ENCODE measurements at places on chromosomes 1 and 21.

GRCh38 chr1:163768576-163768975 is 446.8 kb downstream of the NUF2 start:
- no peak for DNase-seq

- no peak for DNase-seq
Measured at GRCh38 chr1:210231846-210232510, 618 bp upstream of the SERTAD4 start.

GRCh38 chr1:12513181-12513580 is 104.8 kb downstream of the DHRS3 start:
- DNase-seq: no peak

DNA sequence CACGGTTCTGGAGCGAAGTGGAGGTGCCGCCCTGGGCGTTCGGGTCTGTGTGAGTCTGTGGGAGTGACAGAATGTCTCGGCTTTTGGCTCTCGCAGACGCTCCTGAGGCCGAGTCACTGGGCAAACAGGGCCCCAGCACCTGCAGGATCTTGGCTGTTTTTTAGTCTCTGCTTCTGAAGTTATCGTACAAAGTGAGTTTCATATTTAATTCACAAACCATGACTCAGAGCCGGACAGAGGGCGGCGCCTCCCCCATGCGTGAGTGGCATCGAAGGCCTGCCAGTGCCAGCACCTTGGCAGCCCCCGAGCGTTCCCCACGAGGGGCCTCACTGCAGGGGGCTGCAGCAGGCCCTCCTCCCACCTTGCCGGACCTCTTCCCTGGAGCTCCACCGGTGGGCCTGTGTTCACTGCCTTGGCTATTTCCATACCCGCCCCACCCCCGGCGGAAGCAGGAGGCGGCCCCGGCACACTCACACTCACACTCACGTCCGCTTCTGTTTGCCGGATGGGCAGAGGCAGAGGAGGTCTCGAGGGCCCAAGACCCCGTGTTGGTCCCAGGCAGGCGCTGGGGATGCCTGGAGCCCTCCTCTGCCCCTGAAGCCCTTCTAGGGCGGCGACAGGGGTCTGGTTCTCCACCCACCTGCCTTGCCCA is 56.3 kb downstream of the MORN1 start:
- DNase-seq: no peak

DNA sequence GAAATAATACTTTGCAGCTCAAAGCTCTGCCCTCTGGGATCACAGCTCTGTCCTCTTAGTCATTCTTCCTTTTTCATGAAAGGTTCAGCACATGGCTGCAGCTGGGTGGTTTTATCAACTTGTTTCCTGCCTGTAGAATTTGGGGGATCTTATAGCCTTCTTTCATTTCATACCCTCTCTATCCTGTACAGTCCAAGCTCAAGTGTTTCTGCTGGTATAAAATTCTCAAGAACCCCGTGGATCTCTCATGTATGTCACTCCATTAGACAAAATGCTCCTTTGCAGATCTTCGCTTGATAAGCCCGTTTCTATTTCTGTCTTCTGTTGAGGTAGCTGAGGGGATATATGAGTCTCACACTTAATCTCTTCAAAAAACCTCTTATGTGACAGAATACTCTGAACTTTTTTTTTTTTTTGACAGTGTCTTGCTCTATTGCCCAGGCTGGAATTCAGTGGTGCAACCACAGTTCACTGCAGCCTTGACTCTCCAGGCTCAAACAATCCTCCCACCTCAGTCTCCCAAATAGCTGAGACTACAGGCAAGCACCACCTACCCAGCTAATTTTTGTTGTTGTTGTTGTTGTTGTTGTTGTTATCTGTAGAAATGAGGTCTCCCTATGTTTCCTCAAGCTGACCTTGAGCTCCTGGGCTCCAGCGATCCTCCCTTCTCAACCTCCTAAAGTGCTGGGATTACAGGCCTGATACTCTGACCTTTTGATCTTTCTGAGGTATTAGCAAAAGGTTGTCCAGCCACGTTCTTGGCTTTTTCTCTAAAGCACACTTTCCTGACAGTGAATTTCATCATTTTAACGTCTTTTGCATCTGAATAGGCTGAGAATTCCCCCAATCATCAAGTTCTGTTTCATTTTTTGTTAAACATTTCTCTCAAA is 24.6 kb upstream of the COL9A2 start:
- no peak for DNase-seq

DNA sequence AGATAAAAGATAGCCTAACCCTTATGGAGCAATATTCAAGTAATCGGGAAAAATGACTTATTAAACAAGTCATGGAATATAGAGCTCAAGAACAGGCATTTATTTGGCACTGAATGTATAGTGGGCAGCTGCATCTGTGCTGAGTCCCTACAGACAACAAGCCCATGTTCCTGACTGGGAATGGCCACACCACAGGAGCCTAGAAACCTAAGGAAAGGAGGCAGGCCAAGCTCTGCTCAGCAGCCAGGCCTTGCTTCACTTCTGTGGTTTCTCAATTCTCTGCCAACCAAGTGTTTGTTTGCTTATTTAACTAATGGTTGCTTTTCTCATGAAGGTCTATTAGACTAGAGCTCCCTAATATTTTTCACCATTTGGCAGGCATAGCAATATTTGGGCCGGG is 21.5 kb downstream of the AK2 start:
- no peak for DNase-seq

GRCh38 chr1:173409613-173410012 is 67.5 kb upstream of the PRDX6 start:
- peak; percentile 40 for DNase-seq

DNA sequence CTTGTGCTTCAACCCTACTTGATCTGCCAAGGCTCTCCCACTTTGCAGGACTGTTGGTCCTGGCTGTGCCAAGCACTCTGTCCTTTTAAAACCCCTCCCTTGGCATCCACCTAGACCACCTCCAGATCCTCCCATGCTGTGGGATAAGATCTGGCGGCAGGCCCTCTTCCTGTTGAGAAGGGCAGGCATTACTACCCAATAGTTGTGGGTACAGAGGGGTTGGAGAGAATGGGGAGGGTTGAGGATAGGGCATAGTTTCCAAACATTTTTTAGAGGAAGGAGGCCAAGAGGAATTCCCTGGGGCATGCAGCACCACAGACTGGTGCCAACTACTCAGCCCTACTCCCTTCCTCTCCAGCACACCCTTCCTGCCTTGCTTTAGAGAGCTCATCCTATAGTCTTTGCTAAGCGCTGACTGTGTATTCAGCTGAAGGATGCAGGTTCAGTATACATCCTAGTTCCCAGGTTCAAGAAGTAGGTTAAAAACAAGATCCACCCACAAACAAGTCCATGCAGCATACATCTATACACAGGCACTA is 70.7 kb downstream of the TRABD2B start:
- DNase-seq: no peak

- DNase-seq: no peak
Measured at GRCh38 chr1:214540324-214540723, 11.1 kb downstream of the PTPN14 start.

DNA sequence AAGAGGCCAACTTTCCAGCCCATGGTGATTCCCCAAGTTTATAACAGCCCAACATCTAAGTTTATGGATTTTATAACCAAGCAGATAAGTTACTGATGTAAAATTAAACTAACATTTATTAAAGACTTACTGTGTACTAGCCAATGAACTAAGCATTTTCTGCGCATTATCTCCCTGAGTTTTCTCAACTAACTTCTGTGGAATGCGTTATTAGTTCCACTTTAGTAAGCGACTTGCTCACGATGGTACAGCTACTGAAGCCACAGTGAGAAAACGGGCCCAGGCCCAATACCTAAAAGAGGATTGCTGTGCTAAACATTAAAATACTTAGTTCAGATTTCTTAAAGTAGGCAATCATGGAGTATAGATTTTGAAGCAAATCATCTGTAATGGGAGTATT is 61.0 kb downstream of the ZBTB18 start:
- no peak for DNase-seq

DNA sequence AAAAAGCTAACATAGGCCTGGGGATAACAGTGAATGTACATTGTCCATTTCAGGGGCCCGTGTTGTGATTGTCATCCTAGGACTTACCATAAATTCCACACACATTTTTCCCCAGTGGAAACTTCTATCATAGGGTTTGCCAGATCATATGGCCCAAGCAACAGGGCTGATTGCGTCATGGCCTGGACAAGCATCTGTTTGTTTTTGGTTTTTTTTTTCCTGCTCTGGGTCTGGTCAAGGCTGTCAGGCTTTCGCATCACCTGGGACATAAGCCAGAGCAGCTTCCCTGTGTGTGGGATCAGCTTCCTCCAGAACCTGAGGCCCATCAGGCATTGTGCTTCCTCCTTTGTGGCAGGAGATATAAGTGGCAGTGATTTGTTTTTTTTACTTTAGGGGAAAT is 598.5 kb upstream of the USP24 start:
- DNase-seq: peak; percentile 74

DNA sequence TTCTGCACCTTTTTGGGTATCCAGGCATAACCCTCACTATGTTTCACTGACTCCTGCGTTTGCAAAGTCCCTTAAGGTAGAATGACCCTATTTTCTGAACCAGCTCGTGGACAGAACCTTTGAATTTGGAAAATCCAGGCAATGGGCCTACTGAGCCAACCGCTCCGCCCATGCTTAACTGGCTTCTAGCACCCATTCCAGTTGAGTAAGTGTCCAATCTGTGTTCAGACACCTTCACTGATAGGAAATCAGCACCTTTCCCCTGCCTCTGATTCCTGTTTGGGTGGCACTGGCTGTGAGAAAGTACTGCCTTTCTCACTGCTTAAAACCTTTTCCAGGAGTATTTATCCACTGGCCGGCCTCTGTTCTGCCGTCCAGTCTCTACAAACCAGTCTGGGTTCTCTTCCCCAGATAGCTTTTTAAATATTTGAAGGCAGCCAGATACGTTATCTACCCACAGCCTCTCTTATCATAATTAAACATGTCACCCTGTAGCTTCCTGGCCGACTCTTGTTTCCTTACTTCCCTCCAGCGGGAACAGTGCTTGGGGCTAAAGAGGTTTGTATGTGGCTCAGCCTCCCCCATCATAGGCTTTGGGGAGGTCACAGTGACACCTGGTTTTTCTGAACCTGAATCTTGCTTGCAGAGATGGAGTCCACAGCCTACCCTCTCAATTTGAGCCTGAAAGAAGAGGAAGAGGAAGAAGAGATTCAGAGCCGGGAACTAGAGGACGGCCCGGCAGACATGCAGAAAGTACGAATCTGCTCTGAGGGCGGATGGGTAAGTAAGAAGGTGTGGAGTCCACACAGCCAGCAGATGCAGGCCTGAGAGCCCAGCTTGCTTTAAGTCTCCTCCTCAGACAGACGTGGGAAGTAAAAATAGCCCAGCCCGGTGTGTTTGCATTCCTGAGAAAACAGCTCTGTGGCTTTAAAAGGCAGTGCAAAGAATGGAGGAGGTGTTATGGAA is 1.3 kb downstream of the POGK start:
- no peak for DNase-seq

- DNase-seq: no peak
Measured at GRCh38 chr1:100629391-100629790, 90.2 kb upstream of the VCAM1 start.

DNA sequence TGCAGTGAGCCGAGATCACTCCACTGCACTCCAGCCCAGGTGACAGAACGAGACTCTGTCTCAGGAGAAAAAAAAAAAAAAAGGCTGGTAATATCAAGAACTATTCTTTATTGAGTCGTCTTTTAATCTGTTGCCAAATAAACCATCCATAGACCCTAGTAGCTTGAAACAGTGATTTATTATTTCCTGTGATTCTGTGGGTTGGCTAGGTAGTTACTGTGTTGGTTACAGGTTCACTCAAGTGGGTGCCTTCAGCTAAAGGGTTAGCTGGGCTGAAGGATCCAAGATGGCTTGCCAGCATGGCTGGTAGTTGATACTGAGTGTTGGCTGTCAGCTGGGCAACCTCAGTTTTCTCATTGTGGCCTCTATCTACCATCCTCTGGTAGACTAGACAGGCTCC is 9.2 kb downstream of the TLCD4 start:
- no peak for DNase-seq

DNA sequence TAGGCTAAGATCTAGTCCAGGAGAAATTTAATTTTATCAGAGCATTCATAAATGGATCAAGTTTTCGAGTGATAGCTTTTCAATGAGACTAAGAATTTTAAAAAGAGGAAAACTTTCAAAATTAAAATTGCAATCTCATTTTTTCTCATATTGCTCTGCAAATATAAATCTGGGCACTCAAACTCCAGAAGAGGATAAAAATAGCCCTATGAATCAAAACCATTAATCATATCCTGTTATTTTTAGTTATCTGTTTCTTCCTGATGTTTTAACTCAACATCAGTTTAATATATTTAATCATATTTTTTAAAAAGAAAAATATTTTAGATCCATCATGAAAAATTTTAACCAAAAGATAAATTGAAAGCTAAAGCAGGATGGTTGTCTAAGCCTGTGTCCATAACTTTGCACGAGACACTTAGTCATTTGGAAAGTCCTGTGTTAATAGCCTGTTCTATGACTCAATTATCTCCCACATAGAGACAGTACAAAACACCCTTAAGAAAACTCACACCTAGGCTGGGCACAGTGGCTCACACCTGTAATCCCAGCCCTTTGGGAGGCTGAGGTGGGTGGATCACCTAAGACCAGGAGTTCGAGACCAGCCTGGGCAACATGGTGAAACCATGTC is 17.1 kb upstream of the PRRC2C start:
- DNase-seq: no peak

- DNase-seq: no peak
Measured at GRCh38 chr1:3894626-3895278, 5.3 kb downstream of the C1orf174 start.

- DNase-seq: no peak
Measured at GRCh38 chr1:155850345-155850744, 6.7 kb downstream of the GON4L start.

GRCh38 chr1:33348194-33348593 is 27.3 kb upstream of the A3GALT2 start:
- DNase-seq: no peak

DNA sequence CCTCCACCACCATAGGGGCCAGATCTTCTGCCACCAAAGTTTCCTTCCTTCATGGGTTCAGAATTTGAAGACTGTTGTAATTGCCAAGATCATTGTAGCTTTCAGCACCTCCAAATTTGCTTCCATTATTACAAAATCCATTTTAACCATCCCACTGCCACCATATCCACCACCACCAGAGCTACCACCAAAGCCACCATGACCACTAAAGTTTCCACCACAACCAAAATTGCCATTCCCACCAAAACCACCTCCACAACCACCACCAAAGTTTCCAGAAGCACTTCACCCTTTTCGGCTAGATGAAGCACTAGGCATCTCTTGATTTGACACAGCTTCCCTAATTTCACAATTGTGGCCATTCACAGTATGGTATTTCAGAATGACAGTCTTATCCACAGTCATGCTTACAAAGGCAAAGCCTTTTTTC is 45.2 kb downstream of the SLC30A7 start:
- no peak for DNase-seq

GRCh38 chr1:31957701-31958674 is 19.8 kb upstream of the PTP4A2 start:
- no peak for DNase-seq

- DNase-seq: no peak
Measured at GRCh38 chr1:19477284-19478249, 7.8 kb downstream of the CAPZB start.

- no peak for DNase-seq
Measured at GRCh38 chr1:18879215-18879790, 19.8 kb upstream of the TAS1R2 start.

- DNase-seq: no peak
Measured at GRCh38 chr1:19013826-19014548, 57.5 kb upstream of the IFFO2 start.

Data from GM04503 (cell line).